ENCODE measurements at places on chromosomes 12 and 14.

DNA sequence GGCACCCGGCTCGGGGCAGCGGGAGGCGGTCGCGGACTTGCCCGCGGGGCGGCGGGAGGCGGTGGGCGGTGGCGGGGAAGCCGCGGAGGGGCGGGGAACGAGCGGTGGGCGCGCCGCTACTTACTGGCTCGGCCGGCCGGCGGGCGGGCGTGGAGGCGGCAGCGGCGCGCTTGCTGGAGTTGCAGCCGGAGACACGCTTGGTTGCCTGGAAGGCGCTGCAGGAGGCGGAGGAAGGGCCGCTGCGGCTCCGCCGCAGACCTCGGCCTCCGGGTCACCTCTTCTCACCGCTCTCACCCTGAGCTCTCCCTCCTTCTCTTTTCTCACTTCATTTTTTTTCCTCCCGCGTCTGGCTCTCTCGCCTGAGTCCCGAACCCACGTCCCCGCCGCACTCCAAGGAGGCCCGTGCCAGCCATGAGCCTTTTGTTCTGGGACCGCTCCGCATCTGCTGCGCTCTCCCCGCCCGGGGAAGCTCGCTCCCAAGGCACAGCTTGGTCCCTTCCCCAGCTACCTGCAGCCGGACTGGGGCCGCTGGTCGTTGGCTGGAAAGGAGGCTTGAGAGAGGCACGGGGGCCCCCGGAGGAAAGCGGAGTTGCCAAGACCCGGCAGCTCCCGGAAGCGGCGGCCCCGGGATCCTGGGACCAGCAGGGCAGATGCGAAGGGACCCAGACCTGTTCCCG lies 592 bp upstream of the KCNK10 start:
- no peaks in the 10 kb centered on the region for H3K27me3 ChIP-seq
- peaks cover 15% of the 10 kb centered on the region for H3K4me1 ChIP-seq
- peak overlapping the region; percentile 31 for H3K4me3 ChIP-seq
- no peak overlapping the region for H3K27ac ChIP-seq
- H3K36me3 ChIP-seq = no peaks in the 10 kb centered on the region

- peak within 1 kb of the TSS; percentile 58 for H3K4me3 ChIP-seq
- H3K4me1 ChIP-seq = peaks cover 39% of the 10 kb centered on the region
- no peak for DNase-seq
- H3K27ac ChIP-seq = peak within 1 kb of the TSS; percentile 84
- peaks cover 14% of the 10 kb centered on the region for H3K36me3 ChIP-seq
These were observed at the start of gene IGFBP6 for GRCh38 chr12:53097564-53098353. IGFBP6 (plus strand) TSS chr12:53097667; CDS start chr12:53097718, 51 bp downstream.

DNA sequence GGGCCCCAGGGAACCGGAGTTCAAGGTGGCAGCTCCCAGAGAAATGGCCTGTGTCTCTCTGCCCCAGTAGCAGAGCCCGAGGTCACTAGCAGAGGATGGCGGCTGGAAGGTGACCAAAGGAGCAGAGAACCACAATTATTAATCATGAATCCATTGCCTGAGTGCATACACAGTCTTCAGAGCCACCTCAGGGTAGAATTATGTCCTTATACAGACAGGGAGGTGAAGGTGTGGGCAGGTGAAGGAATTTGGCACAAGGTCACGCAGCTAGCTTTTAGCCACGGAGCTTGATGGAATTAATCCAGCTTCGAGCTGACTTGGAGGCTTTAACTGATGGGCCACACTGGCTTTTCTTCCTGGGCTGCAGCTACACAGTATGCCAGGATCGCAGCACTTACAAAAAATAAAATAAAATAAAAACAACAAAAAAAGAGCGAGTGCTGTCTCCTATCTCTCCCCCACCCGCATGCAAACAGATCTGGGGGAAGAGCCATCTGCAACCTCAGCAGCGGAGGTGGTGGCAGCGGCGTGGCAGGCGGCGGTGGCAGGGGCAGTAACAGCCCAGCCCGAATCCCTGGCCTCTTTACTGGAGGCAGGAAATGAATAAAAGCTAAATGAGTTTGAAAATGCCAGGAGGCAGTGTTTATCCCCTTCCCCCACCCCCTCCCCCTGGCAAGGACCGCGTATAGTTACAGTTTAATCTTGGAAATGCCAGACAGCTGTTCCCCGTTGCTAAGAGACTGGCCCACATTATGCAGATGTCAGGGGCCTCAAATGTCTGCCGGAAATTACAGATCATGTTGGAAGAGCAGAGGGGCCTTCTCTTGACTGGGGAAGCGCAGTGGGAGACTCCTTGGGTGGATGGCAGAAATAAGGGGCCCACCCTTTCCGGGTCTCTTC lies 93.5 kb downstream of the LRRC74A start:
- no peak overlapping the region for H3K4me3 ChIP-seq
- peak overlapping the region; percentile 83 for H3K27ac ChIP-seq
- no peaks in the 10 kb centered on the region for H3K36me3 ChIP-seq
- no peaks in the 10 kb centered on the region for H3K27me3 ChIP-seq

DNA sequence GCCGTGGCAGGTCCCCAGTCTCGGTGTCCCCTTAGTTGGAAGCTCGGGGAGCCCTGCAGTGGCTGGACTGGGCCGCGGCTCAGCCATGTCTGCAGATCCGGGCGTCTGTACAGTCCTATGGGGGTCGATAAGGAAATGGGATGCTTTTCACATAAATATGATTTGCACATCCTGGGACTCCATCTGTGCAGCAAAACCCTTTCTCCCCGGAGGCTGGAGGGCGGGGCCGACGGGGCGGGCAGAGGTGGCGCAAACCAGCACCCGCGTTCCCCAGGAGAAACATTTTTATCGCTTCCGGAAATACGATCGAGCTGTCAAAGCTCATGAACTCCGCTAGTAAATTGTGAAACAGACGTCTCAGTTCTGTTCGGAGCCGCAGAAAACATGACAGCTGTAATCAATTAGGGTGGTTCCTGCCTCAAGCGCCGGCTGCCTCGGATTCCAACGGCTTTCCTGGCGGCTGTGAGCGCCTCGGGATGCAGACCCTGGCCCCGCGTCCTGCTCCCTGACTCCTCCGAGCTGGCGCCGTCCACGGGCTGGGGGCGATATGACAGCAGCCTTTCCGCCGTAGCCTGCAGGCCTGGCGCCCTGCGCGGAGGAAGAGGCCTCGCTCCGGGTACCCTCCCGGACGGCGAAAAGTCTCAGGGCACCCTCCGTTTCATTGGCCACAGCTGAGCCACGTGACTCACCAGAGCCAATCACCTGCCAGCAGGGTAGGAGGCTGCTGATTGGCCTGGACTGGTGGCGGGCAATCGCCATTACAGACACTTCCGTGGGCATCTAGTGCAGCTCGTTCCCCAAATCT lies 23.0 kb downstream of the DIO3 start:
- peak overlapping the region; percentile 9 for H3K4me3 ChIP-seq
- H3K36me3 ChIP-seq = no peaks in the 10 kb centered on the region
- H3K4me1 ChIP-seq = no peaks in the 10 kb centered on the region
- H3K27ac ChIP-seq = no peak overlapping the region
- no peak for DNase-seq
- H3K27me3 ChIP-seq = no peaks in the 10 kb centered on the region

Data from vagina (tissue), 2 donors.